Upper lobe of left lung (tissue), 6 donors: ENCODE measurements at places on chromosomes 7 and 10. TPM values are rescaled to one million over a fixed set of nuclear protein-coding genes. Genes with fewer than 3 reads are reported as not detected.
A peak's percentile ranks its signal among the peaks of the same experiment; 100 is the strongest.

The LIPJ gene
- not detected for total RNA-seq

The TMEM72 gene
- total RNA-seq, result not detected

The CALN1 gene
- not detected for total RNA-seq

The CYP2E1 gene
- 1.6 TPM for total RNA-seq

The SLC29A3 gene
- total RNA-seq, result 7.5 TPM

- H3K4me1 ChIP-seq, result no peaks in the 10 kb centered on the region
- peak; percentile 64 for DNase-seq
- H3K27ac ChIP-seq, result no peak overlapping the region
- H3K27me3 ChIP-seq, result no peaks in the 10 kb centered on the region
Observed at GRCh38 chr10:129580010-129580409, 113.0 kb downstream of the MGMT start.

DNA sequence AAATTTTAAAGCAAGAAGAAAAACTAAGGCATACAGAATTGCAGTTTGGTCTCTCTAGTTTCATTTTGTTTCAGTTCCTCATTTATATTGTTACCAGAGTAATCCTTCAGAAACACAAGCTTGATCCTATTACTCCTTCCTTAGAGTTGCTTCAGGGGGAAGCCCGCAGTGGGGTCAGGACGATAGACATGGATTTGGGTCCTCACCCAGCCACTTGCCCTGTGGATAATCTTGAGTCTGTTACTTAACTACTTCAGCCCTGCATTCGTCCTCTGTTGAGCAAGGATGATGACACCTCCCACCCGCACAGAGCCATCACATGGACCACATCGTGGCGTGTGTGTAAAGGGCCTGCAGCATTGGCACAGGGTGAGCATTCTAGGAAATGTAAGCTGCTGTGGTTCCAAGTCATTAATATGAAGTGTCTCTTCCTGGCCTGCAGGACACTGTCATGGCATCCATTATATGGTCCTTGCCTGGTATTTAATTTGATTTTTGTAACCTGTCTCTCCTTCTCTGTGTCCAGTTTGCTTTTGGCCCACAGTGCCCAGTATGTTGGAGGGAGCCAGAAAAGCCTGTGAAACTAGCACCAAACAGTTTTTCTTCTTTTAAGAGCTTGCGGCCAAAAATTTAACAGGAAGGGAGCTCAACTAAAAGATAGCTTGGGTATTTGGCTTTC is 111.2 kb downstream of the EEPD1 start:
- no peaks in the 10 kb centered on the region for H3K27me3 ChIP-seq
- no peaks in the 10 kb centered on the region for H3K36me3 ChIP-seq
- H3K4me1 ChIP-seq, result peaks cover 32% of the 10 kb centered on the region
- DNase-seq, result peak; percentile 63

- peaks cover 4% of the 10 kb centered on the region for H3K4me1 ChIP-seq
- peak; percentile 23 for DNase-seq
- H3K36me3 ChIP-seq, result no peaks in the 10 kb centered on the region
- H3K4me3 ChIP-seq, result no peak overlapping the region
- H3K27ac ChIP-seq, result no peak overlapping the region
Observed at GRCh38 chr7:140390466-140391190, 7.7 kb downstream of the SLC37A3 start.

DNA sequence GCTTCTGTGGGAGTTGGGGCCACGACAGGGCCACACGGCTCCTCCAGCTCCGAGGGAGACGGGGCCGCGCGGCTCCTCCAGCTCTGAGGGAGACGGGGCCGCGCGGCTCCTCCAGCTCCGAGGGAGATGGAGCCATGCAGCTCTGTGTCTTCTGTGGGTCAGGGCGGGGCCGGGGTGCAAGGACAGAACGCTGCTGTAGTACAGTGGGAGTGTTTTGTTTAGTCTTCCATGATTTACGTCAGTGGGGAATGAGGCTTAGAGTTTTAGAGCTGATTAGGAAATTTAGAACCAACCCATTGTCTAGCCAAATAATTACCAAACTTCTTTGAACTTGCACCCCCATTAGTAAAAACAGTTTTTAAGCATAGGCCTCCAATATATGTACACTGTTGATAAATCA is 32.9 kb upstream of the PRKAR1B start:
- DNase-seq, result no peak
- no peaks in the 10 kb centered on the region for H3K4me1 ChIP-seq
- H3K27me3 ChIP-seq, result no peaks in the 10 kb centered on the region
- peaks cover 47% of the 10 kb centered on the region for H3K36me3 ChIP-seq
